ENCODE measurements at places on chromosomes 2 and 18. TPM values are rescaled to one million over a fixed set of nuclear protein-coding genes. Genes with fewer than 3 reads are reported as not detected.

Gene RMDN2
- total RNA-seq, result 2.4 TPM

Gene POLE4
- total RNA-seq, result 132 TPM

Gene ECEL1
- not detected for total RNA-seq

Gene SGO2
- 25.6 TPM for total RNA-seq

Gene RAD51AP2
- total RNA-seq, result not detected

Gene NGEF
- 71.3 TPM for total RNA-seq

Gene EML6
- 15.7 TPM for total RNA-seq

Gene ACMSD
- not detected for total RNA-seq

Gene ABCG8
- not detected for total RNA-seq

Gene TM4SF20
- total RNA-seq, result not detected

Gene HRH4
- total RNA-seq, result not detected

Gene TMEM198
- 1.1 TPM for total RNA-seq

Gene ACSL3
- 236 TPM for total RNA-seq

Gene GKN2
- not detected for total RNA-seq

Gene DYNAP
- not detected for total RNA-seq

Gene CDH7
- total RNA-seq, result 7.3 TPM

Data from PC-3 (cell line).